ENCODE measurements at places on chromosomes 3 and 15. TPM values are rescaled to one million over a fixed set of nuclear protein-coding genes. Genes with fewer than 3 reads are reported as not detected.

- no peak for DNase-seq
Observed at GRCh38 chr3:30609930-30610701, 3.7 kb downstream of the TGFBR2 start.

- DNase-seq, result peak; percentile 58
Observed at GRCh38 chr3:157618075-157618760, 115.0 kb upstream of the VEPH1 start.

GRCh38 chr3:123159926-123160635 lies 41.7 kb upstream of the SEC22A start:
- no peak for DNase-seq

- DNase-seq, result no peak
Observed at GRCh38 chr3:188749010-188749617, 422.7 kb upstream of the TPRG1 start.

DNA sequence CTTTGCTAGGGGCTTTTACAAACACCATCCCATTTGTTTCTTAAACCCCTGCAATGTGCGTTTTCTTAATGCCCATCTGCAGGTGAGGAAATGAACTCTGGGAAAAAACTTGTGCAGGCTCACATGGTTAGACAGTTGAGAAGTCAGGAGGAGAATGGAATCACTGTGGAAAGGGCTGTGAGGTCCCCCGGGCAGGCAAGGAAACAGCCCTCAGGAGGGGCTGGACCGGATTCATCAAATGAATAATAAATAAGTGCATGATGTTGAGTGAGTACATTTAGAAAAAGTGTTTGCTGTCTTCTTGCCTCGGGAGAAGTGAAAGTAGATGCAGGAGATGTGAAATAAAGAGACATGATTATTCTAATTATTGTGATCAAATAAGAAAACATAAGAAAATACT lies 76.6 kb downstream of the PGPEP1L start:
- DNase-seq, result no peak

GRCh38 chr3:127588806-127589577 lies 1.5 kb downstream of the TPRA1 start:
- no peak for DNase-seq

Gene IQCH
- polyA plus RNA-seq, result 10.0 TPM

Gene OGG1
- polyA plus RNA-seq, result 72.2 TPM

GRCh38 chr15:85383470-85384148 lies 3.2 kb downstream of the AKAP13 start:
- DNase-seq, result no peak

GRCh38 chr3:105495021-105495420 lies 128.3 kb downstream of the ALCAM start:
- no peak for DNase-seq

Gene CPA3
- 0.48 TPM for polyA plus RNA-seq

GRCh38 chr3:196619223-196619622 lies 20.3 kb upstream of the NRROS start:
- no peak for DNase-seq

Gene CLSTN2
- 2.0 TPM for polyA plus RNA-seq

Gene UPK1B
- 10.4 TPM for polyA plus RNA-seq

DNA sequence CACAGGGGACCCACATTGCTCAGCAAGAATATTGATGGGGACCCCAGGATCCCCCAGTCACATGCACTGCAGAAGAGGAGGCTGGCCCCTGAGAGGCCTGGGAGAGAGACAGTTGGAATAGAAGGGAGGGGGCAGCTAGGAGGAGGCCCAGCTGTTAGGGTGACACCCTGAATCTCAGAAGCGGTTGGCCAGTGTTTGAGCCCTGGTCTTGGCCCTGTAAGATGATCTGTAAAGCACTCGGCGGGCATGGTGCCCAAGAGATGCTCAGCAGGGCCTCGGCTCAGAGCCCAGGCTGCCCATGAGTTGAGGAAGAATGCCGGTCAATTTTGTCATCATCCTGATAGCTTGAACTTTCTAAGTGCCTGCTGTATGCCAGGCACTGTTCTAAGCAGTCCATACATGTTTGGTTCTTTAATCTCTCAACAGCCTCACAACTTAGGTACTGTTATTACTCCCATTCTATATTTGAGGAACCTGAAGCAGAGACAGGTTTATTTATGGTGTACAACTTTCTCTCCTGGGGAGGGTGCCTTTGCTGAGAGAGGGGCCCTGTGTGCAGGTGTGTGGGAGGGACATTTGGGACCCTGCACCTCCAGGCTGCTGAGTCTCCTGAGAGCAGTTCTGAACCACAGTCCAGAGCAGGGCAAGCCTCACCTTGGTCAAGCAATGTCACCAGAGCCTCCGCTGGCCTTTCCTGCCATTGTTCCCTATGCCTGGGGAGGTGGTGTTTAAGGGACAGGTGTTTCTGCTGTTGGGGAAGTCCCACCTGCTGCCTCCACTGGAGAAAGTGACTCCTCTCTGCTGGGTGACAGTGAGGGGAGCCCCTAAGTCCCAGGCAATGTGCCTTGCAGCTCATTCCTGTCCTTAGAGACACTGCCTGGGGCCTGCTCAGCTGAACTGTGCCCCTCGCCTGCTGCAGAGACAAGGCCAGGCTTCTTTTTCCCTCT lies 26.0 kb downstream of the SLC6A6 start:
- no peak for DNase-seq

Gene GRK7
- polyA plus RNA-seq, result 0.18 TPM

DNA sequence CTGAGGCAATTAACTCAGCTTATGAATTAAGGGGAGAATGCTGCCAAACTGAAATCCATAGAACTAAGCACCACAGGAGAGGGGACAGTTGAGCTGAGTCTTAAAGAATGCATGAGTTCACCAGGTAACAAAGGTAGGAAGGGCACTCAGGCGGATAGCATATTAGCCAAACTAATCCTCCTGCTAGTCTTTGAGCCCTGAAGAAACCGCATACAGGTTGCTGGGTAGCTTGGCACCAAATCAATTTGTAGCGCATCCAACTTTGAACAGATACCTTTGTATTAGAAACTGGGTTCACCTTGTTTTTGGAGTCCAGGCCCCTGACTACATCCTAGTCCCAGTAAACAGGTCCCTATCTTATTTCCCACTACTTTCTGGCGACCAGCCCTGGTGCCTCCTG lies 93.7 kb downstream of the FRMD4B start:
- DNase-seq, result no peak

Gene LTK
- 1.7 TPM for polyA plus RNA-seq

Gene NR1I2
- 0.78 TPM for polyA plus RNA-seq

Gene MLF1
- polyA plus RNA-seq, result 62.9 TPM

DNA sequence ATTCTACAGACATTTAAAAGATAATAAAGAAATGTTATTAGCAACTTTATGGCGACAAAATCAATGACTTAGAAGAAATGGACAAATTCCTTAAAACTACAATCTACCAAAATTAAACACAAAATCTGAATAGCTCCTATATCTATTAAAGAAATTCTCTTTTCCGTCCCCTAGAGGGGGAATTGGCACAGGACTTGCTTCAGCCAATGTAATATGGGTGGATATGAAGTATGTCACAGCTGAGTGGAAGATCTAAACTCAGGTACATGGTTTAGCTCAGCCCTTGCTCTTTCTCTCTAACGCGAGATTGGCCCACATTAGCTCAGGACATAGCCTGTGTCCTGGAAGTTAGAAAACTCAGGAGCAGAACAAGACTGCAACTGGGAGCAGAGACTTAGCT lies 79.3 kb downstream of the DNAH12 start:
- peak; percentile 1 for DNase-seq

Gene SAXO2
- polyA plus RNA-seq, result 8.0 TPM

Gene RTP3
- polyA plus RNA-seq, result not detected

DNA sequence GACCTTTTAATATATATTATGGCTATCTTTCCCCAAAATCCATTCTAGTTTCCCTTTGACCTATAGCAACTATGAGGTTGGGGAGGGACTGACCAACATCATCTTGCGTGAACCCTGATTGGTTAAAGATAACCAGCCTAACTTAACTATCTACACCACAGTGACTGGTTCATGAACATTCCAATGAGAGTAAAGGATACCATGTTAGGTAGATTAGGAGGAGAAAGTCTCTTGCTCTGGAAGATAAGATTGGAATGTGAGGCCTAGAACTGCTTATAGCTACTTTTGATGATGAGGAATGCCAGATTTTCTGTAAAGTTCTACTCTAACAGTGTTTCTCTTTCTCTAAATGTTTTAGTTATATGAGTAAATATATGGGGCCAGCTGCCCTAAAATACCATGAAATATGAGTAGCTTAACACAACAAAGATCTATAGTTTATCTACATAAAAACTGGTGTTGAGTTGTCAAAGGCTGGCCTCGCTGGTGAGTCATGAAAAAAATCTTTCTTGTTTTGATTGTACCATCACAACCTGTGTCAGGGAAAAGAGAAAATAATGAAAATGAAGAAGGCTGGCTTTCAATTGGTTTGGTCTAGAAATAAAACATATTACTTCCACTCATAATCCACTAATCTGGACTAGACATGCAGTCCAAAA lies 481.4 kb downstream of the NSUN3 start:
- DNase-seq, result no peak

GRCh38 chr15:59746777-59747176 lies 57.7 kb upstream of the BNIP2 start:
- DNase-seq, result no peak

- DNase-seq, result no peak
Observed at GRCh38 chr3:1692428-1692827, 406.2 kb upstream of the CNTN4 start.

Gene SPINT1
- polyA plus RNA-seq, result 66.7 TPM

GRCh38 chr3:172228036-172228415 lies 188.6 kb downstream of the FNDC3B start:
- DNase-seq, result no peak

Gene NUP210
- polyA plus RNA-seq, result 28.9 TPM

Gene LNP1
- 6.8 TPM for polyA plus RNA-seq

GRCh38 chr3:30500666-30501399 lies 105.6 kb upstream of the TGFBR2 start:
- DNase-seq, result no peak

Gene MASP1
- 8.7 TPM for polyA plus RNA-seq

DNA sequence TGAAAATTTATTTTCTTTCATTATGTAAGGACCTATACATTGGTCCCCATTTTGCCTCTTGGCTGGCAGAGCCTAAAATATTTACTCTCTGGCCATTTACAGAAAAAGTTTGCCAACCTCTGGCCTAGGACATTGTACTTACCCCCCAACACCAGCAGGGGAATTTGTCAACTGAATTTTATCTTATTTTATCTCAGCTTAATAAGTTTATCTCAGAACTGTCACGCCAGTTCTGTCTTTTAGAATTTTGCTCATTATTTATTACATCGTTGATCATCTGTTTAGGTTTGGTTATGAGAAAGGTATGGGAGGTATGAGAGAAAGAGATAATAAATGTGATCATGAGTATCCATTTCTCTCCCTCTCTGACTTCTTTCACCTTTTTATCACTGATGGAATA lies 38.3 kb downstream of the CHD2 start:
- no peak for DNase-seq
